ENCODE measurements at places on chromosomes 2 and 18.

GRCh38 chr2:9423922-9424272, 443 bp downstream of the CPSF3 start:
- DNase-seq, result no peak

DNA sequence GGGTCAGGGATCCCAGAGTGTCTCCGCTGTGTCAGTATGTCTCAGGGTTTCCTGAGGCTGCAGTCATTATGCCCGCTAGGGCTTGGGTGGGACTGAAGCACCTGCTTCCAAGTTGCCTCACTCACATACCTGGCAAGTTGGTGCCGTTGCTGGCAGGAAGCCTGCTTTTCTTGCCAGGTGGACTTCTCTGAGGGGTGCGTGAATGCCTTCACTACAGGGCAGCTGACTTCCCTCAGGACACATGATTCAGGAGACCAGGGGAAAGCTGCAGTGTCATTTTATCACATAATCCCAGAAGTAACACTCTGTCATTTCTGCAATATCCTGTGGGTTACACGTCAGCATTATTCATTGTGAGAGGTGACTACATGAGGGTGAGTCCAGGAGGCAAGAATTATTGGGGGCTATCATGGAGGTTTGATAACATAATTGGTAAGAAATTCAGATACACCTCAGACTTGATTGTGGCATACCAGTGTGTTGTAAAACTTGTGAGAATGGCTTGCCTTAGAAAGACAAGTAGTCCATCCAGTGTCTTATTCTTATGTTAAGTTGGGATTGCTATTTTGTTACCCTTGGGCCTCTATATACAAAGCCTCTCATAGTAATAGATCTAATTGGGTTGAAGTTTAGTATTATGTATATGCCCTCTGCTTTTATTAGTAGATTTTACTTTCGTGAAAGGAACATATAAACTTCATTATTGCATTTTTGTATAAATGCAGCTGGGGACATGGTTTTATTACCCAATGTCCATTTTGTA, 44.1 kb downstream of the NEDD4L start:
- DNase-seq, result peak; percentile 26

DNA sequence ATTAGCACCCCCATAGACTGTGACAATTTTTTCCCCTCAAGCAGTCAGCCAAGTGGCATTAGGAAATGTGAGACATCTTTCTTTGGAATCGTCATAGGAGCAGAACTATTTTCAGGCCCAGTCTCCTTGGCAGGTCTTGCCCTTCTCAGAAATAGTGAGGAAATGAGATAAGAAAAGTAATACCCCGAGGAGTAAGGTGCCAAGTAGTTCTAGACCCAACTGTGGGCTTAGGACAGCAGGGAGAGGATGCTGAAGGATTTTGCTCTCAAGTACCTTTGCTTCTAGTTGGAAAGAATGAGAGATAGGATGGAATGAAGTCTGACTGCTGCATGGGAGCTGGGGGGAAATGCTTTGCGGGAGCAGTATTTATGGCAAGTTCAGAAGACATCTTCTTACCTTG, 31.8 kb downstream of the PRKCE start:
- DNase-seq, result no peak

DNA sequence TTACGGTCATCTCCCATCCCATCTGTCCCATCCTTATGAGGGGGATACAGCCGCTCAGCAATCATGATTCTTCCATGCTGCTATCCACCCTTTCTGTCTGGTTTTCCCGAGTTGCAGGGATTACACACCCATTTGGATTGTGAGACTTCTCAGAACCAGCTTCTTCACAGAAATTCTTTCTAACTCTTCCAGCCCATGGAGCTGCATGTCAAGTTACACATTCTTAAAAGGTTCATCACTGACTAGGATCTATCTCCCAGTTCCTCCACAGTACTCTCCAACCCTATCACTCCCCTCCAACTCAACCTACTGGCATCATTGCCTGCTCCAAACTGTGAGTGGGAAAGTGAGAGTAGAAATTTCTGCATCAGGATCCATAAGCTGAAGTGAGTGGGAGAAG, 558.2 kb upstream of the TNP1 start:
- DNase-seq, result no peak

DNA sequence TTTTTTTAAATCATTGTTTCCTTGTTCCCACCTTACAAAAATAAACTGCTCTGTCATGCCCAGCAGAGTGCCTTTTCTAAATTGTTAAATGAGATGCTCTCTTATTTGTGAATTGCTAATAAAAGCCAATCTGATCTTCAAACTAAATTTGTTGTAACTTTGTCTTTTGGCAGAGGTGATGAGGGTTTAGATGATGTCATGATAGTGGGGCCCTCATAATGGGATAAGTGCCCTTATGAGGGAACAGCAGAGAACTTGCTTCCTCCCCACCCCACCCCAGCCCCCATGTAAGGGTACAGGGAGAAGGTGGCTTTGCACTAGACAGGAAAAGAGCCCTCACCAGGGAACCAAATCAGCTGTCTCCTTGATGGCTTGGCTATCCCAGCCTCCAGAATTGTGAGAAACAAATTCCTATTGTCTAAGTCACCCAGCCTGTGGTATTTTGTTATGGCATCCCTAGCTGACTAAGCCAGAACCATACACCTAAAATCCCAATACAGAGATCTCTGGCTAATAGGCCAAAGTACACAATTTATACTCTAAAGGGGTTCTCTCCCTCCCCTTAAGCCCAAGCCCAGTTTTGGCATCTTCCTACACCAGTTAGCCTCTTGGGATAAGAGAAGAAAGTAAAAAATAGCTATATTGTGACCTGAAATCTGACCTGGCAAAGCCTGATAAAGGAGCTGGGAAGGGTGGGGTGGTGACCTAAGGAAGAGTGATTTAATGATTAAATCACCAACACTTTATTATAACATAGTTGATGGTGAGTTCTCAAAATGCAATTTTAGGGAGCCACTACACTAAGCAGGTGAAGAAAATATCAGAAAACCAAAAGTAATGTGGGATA, 40.3 kb upstream of the HNRNPA3 start:
- no peak for DNase-seq

DNA sequence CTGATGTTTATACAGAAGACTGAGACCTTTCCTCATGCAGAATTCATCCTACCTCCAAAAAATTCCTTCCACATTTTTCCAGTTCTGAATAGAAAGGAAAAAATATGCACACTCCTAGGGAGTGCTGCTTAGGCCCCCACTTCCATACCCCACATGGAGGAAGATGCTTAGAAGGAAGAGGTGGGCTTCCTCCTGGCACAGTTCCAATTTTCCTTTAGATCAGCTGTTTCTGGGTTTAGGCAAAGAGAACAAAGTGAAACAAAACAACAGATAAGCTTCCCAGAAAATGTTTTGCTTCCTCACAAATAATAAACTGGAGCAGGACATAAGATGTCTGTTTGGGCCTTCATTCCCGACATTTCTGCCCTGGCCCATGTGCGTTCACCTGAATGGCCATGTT, 172.6 kb downstream of the PRPF40A start:
- DNase-seq, result no peak

- peak; percentile 33 for DNase-seq
Measured at GRCh38 chr2:61887717-61888266, 664 bp downstream of the CCT4 start.

DNA sequence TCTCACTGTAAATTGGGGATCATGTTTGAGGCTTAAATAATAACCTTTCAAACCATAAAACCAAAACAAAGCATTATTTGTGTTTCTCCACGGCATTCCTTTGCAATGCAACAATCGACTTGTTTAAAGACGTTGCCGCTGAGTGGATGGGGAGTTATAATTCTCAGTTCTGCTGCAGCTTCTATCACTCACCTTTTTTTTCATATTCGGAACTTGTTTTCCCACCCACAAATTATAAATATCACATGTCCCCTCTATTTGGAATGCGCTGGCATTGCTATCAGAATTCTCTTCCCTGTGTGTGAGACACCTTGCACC, 372.8 kb upstream of the SMIM21 start:
- no peak for DNase-seq

DNA sequence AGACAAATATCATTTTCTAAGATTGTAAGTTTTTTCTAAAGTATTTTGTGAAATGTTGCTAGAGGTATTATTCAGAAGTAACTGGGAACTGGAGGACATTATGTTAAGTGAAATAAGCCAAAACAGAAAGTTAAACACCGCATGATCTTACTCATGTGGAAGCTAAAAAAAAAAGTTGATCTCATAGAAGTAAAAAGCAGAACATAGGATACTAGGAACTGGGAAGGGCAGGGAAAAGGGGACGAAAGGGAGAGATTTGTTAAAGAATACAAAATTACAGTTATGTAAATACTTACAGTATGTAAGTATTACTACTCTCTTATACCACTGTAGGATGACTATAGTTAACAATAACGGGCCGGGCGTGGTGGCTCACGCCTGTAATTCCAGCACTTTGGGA, 46.7 kb upstream of the CDKL4 start:
- DNase-seq, result no peak

GRCh38 chr2:239267288-239267951, 133.4 kb downstream of the HDAC4 start:
- no peak for DNase-seq

DNA sequence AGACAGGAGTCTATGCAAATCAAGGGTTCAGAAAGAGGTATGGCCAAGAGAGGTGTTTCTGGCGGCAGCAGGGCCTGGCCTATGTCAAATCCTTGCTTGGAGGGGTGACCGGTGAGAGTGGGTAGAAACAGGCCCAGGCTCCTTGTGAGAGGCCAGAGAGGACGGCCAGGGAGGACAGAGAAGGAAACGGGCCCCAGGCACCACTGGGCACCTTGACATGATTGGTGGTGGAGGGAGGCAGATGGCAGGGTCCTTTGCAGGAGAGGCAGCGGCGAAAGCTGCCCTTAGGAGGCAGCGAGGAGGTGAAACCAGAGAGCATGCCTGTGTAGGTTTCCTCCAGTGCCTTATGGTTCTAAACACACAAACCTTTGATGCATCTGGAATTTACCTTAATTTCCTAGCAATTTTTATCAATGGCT, 6.2 kb downstream of the RAMP1 start:
- no peak for DNase-seq

GRCh38 chr2:30866974-30867373, 59.7 kb upstream of the CAPN13 start:
- DNase-seq, result no peak

DNA sequence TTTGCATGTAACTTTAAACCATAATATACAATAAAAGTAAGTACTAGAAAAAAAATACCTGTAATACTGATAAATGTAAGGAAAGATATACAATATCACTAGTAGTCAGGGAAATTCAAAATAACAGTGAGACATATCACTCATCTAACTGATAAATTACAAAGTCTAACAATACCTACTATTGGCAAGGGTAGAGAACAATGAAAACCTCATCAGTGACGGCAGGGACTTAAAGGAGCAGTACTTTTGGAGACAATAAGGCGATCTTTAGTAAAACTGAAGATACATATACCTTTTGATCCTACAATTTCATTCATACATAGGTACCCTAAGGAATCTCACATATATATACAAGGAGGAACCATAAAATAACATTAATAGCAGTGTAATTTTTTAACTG, 24.9 kb downstream of the C2orf76 start:
- no peak for DNase-seq

DNA sequence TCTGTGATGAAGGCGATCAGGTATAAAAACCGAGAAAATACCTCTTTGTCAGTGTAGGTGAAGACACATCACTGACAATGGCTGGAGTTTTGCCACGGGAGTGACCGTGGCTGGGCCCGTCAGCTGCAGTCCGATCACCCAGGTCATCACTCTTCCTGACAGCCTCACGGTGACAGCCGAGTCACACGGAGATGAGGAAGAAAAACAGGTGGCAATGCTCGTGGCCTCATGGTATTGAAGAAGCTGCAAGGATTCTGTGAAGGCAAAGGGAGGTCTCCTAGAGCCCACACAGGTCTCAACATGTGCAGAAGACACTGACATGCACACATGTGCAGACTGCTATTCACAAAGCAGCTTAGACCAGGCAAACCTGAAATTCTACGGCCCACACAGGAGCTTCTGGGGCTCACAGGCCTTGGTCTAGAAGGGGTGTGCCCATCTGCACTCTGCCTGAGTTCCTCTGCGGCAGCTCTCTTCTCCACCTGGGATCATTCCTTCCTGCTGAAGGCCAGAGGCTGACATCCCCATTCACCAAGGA, 7.4 kb downstream of the COPS9 start:
- no peak for DNase-seq

- no peak for DNase-seq
Measured at GRCh38 chr2:67437114-67437513, 40.0 kb downstream of the ETAA1 start.

DNA sequence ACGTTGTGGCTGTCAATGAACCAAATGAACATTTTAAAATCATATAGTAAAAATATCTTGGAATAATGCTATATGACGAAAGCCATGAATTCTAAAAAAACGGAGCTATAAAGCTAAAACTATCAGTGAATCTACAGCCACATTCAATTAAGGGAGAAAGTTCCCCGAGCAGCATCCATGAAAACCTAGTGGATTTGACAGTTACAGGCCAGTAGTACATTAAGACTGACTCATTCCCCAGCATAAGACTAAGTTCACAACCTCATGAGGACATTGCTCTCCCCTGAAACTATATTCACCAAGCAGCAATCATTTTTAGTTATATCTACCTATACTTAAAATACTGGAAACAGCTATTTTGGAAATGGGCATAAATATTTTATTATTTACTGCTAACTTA, 36.6 kb downstream of the KIDINS220 start:
- no peak for DNase-seq

GRCh38 chr2:207241198-207241597, 75.5 kb upstream of the KLF7 start:
- DNase-seq, result no peak

DNA sequence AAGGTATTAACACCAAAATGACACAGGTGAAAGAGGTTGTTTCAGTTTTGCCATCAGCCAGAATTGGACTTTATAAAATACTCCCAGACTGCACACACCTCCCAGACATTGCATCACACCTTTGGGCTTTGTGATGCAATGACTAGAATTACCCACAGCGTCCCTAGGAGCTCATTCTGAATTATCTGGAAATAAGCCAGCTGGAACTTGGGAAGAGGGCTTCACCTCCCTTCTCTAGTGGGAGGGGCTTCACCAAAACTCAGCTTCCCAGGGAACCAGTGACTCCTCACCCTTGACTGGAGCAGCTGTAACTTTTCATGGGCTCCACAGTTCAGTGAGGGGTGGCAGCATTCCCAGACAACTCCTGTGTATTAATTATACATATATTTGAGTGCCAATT, 83.1 kb upstream of the BZW1 start:
- DNase-seq, result no peak

- DNase-seq, result peak; percentile 67
Measured at GRCh38 chr18:23881778-23882177, 132.8 kb upstream of the TTC39C start.

DNA sequence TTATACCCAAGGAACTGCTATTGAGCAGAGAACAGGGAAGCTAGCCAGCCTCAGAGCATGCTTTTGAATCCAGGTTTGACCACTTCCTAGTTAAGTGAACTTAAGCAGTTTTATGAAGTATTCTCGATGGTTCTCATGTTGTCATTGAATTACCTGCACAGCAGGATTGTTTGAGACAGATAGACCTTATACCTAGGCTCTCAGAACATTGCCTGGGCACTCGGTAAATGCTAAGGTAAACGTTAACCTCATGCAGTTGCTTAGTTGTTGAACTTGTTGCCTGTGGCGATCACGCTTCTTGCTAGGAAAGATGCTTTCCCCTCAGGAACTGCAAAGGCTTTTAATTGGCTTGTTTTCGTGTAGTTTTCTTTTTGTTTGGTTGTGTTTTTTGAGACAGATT, 34.0 kb upstream of the CHMP1B start:
- DNase-seq, result no peak
